Hair follicular keratinocyte (primary cell): ENCODE measurements at places on chromosomes 5 and 9. TPM values are rescaled to one million over a fixed set of nuclear protein-coding genes. Genes with fewer than 3 reads are reported as not detected.

Gene AMBP
- total RNA-seq, result not detected in 2 replicates

Gene ADAMTS13
- total RNA-seq, result 0.61 and 0.70 TPM in 2 replicates

Gene DIPK1B
- total RNA-seq, result 0.08 and 0.47 TPM in 2 replicates

Gene HEMGN
- total RNA-seq, result not detected in 2 replicates

Gene MARCHF3
- total RNA-seq, result 1.5 and 2.1 TPM in 2 replicates

Gene GPRIN1
- 8.7 and 11.0 TPM in 2 replicates for total RNA-seq

Gene TMCO6
- 27.4 and 28.1 TPM in 2 replicates for total RNA-seq

Gene ANKRD34B
- total RNA-seq, result not detected in 2 replicates

Gene OSMR
- total RNA-seq, result 27.3 and 42.9 TPM in 2 replicates

Gene LEAP2
- 0.16 and 1.8 TPM in 2 replicates for total RNA-seq

Gene CCIN
- total RNA-seq, result not detected in 2 replicates

Gene LHX3
- total RNA-seq, result not detected in 2 replicates

Gene PSAT1
- total RNA-seq, result 171 and 271 TPM in 2 replicates

Gene NR2F1
- total RNA-seq, result not detected in 2 replicates

Gene MSANTD3
- 56.3 and 79.6 TPM in 2 replicates for total RNA-seq

Gene PAEP
- total RNA-seq, result not detected in 2 replicates

Gene ORM2
- total RNA-seq, result not detected in 2 replicates

Gene PCDHGB1
- 0.23 and 0.38 TPM in 2 replicates for total RNA-seq

Gene CEL
- total RNA-seq, result 0.08 and 1.2 TPM in 2 replicates

Gene ROPN1L
- total RNA-seq, result 0.08 TPM in 1 of 2 replicates, not detected in the other

Gene NR2F1-AS1
- 0.11 TPM in 1 of 2 replicates, not detected in the other for total RNA-seq

Gene TERT
- not detected in 2 replicates for total RNA-seq

Gene QSOX2
- total RNA-seq, result 12.3 and 15.1 TPM in 2 replicates

Gene FOXI1
- not detected in 2 replicates for total RNA-seq

Gene POU4F3
- not detected in 2 replicates for total RNA-seq

Gene GSN
- total RNA-seq, result 106 and 270 TPM in 2 replicates

Gene FOXD1
- 3.3 and 6.6 TPM in 2 replicates for total RNA-seq

Gene IL31RA
- 5.4 and 16.1 TPM in 2 replicates for total RNA-seq

Gene EQTN
- total RNA-seq, result 0.23 TPM in 1 of 2 replicates, not detected in the other

Gene ANXA6
- 51.4 and 78.3 TPM in 2 replicates for total RNA-seq

Gene TMEM252
- not detected in 2 replicates for total RNA-seq

Gene CARD9
- 0.08 and 0.19 TPM in 2 replicates for total RNA-seq

Gene ZFP37
- 0.80 and 2.3 TPM in 2 replicates for total RNA-seq

Gene TMEM215
- total RNA-seq, result not detected in 2 replicates

Gene RGP1
- 13.8 and 19.1 TPM in 2 replicates for total RNA-seq

Gene EGFL7
- 11.1 and 18.8 TPM in 2 replicates for total RNA-seq

Gene SHOC1
- 0.04 TPM in 1 of 2 replicates, not detected in the other for total RNA-seq

Gene NREP
- total RNA-seq, result 3.4 and 4.9 TPM in 2 replicates

Gene AK1
- total RNA-seq, result 34.4 and 45.3 TPM in 2 replicates

Gene C9orf50
- not detected in 2 replicates for total RNA-seq

Gene CXCL14
- total RNA-seq, result 7.6 and 15.5 TPM in 2 replicates

Gene PLCXD3
- total RNA-seq, result not detected in 2 replicates
